ENCODE measurements at places on chromosomes 13 and 19. TPM values are rescaled to one million over a fixed set of nuclear protein-coding genes. Genes with fewer than 3 reads are reported as not detected.

ZNF626 gene
- 10.4 TPM for total RNA-seq

VSTM2B gene
- 0.27 TPM for total RNA-seq

GRCh38 chr19:54208784-54209057, 8.1 kb downstream of the RPS9 start:
- no peak for DNase-seq

- DNase-seq: no peak
These were observed 4.3 kb downstream of the SOX1 start for GRCh38 chr13:112071102-112071722.

GRCh38 chr19:39128516-39129079, 3.0 kb downstream of the PAK4 start:
- no peak for DNase-seq

Data from activated naive CD4-positive, alpha-beta T cell treated with anti-CD3 and anti-CD28 coated beads, Interleukin-2, amount 50 U/mL, for 72 hours (primary cell).